ENCODE measurements at places on chromosomes 4 and X.

GRCh38 chrX:23790155-23790497 lies 7.2 kb downstream of the SAT1 start:
- no peak for DNase-seq

DNA sequence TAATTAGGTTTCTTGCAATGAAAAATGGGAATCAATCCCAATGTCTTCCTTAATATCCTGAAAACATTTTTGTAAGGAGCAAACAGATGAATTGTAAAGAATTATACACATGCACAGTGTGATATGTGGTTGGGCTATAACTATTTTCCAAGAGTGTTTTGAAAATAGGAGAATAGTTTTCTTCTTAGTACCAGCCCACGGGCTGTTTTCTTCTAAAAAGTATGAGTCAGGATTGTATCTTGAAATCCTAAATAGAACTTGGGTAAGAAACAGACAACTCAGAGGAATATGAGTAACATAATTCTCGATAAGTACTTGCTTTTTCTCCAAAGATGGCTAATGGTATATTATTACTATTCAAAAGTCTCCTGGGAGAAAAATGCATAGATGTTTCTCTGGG lies 136.7 kb downstream of the MAGEC2 start:
- DNase-seq, result no peak

GRCh38 chr4:55851885-55852284 lies 1.6 kb upstream of the EXOC1 start:
- DNase-seq, result no peak

DNA sequence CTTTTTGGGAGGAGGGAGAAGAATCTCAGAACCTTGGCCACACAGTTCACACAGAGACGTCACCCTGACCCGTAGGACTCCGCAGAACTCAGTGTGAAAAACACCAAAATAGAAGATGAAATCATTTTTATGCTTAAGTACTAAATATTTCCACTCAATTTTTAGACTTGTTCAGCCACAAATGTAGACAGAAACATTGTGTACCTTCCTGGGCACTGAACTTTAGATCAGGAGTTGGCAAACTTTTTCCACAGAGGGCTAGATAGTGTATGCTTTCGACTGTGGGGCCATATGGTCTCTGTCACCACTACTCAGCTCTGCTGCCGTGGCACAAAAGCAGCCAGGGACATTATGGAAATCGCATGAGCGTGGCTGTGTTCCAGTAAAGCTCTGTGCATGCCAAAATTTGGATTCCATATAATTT lies 61.8 kb upstream of the STOX2 start:
- DNase-seq, result no peak

- DNase-seq, result no peak
Observed at GRCh38 chr4:162582180-162582579, 418.4 kb upstream of the FSTL5 start.
